ENCODE measurements at places on chromosomes 12 and 14. TPM values are rescaled to one million over a fixed set of nuclear protein-coding genes. Genes with fewer than 3 reads are reported as not detected.
A peak's percentile ranks its signal among the peaks of the same experiment; 100 is the strongest.

DNA sequence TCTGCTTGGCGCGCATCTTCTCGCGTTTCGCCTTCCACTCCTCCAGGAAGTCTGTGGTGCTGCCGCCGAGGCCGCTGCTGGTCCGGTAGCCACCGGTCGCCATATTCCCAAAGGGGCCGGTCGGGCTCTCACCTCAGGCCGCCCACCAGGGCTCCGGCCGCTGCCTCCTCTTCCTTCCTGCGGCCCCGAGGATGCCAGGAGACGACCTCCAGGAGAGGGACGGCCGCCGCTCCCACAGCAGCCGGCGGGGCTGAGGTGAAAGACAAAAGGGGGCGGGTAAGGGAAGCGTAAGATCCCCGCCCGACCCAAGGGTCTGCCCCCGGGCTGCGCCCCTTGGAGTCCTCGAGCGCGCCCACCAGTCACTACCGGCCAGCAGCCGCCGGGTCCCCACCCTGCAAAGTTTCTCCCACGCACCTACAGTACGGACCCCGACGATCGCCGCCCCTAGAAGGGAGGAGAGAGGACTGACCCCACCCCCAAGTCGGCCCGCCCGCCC, 574 bp downstream of the PAWR start:
- DNase-seq, result peak; percentile 73

- no peak for DNase-seq
Measured at GRCh38 chr12:116878567-116879508, 2.4 kb downstream of the HRK start.

Gene FAM181A
- total RNA-seq, result not detected

GRCh38 chr12:53703756-53704155, 23.5 kb downstream of the CALCOCO1 start:
- no peak for DNase-seq

DNA sequence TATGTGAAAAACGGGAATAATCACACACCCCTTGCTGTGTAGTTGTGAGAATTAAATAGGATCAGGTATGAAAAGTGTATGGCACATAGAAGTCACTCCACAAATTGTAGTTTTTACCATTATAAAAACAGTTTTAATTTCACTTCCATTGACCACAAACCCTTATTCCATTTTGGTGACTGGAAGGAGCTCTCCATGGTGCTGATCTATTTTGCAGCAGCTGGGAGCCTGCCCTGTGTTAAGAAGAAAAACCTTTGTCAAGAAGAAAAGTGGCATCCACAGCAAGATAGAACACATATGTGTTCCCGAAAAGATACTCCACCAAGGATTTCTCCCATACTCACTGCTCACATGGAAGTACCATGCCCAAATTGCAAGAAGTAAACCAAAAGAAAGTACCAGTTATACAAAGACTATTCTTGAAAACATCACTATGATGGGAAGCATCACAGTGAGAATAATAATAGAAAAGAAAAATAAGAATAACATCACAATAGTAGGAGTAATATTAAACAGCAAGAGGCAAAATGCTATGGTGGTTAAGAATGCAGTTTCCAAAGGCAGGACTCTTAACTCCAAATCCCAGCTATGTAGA, 58.7 kb downstream of the TUNAR start:
- no peak for DNase-seq

DNA sequence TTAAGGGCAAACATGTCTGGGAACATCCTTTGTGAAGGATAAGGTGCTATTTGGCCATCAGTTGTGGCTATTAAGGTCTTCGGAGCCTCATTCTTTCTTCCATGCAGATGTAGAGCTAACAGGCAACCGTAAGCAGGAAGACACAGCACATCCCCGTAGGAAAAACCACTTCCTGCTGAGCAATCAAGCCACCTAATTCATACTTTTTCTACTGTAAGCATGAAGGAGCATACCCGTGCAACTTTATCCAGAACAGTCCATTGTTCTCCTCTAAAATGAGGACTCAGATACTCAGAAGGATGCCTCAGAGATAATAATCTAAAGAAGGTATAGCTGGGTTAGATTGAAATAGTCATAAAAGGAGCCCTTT, 232.0 kb downstream of the PPM1H start:
- no peak for DNase-seq

DNA sequence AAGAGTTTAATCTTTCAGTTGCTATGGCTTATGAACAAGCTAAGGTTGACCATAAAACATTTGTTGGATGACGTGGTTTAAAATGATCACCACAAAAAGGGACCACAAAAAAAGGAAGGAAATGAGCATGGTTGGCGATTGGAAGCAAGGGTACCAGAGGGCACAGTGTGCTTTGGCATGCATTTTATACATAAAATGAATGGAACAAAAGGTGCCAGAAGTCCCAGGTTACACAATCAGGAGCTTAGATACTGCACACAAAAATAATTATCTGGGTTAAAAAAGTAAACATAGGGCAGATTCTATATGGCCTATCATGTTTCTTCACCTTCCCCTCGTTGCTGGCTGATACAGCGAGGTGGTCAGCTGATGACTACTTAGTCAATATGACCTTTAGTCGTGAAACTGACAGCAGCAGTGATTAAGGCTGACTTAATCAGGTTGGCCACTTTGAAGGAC, 50.7 kb downstream of the ZC3H14 start:
- DNase-seq, result no peak

Gene LRTM2
- not detected for total RNA-seq

DNA sequence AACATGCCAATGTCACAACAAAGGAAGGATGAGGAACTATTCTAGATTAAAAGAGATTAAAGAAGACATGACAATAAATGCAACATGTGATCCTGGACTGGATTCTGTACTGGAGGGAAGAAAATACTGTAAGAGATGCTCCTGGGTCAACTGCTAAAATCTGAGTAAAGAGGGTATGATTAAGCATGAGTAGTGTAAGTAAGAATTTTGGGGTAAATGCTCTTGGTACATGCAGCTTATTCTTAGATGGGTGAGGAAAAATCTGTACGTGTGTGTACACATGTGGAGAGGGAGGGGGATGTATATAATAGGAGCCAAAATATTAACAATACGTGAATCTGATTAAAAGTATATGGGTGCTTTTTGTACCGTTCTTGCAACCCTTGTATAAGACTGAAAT, 66.0 kb downstream of the CDC42BPB start:
- no peak for DNase-seq

DNA sequence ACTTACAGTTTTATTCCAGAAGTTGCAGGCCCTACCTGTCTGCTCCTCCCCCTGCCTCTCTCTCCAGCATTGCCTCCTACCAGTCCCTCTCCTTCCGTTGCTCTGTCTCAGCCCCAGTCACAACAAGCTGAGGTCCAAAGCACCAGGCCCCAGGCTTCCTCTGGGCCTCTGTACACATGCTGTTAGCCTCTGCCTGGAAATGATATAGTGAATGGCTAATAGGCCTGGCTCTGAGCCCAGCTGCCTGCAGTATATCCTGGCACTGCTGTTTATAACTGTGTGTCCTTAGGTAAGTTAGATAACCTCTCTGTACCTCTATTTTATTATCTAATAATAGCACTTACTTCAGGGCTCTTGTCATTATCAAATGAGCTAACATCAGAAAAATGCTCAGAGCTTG, 114.9 kb upstream of the PWP1 start:
- no peak for DNase-seq

GRCh38 chr12:89977405-89978085, 268.9 kb upstream of the ATP2B1 start:
- DNase-seq, result no peak

DNA sequence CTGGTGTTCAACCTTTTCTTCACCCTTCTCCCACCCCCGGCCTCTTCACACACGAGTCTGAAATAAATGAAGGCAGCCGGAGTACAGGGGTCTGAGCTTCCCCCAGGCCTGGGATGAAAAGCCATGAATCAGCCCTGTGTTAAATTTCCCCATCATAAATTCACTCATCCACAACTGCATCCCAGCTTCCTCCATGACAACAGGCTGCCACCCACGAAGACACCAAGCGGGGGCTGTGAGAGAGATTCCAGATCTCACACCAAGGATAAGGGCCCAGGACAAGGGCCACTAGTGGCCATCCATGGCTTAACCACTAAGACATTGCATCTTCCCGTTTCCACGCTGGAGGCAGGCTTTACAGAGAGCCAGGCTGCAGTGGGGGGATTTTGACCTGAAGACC, 93.9 kb upstream of the NCOR2 start:
- no peak for DNase-seq

DNA sequence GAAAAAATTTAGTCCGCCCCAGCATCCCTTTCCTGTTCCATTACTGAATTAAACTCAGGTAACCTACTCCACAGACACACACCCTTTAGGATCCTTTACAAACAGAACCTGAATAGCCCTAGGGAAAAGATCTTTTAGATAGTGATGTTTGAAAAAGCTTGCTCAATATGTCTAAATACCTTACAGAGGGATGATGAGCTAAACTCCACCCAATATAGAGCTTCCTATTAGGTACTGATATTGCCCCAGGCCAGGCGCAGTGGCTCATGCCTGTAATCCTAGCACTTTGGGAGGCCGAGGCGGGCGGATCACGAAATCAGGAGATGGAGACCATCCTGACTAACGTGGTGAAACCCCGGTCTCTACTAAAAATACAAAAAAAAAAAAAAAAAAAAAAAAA, 50.1 kb downstream of the FERMT2 start:
- no peak for DNase-seq

Gene TMPRSS12
- total RNA-seq, result 0.27 TPM

DNA sequence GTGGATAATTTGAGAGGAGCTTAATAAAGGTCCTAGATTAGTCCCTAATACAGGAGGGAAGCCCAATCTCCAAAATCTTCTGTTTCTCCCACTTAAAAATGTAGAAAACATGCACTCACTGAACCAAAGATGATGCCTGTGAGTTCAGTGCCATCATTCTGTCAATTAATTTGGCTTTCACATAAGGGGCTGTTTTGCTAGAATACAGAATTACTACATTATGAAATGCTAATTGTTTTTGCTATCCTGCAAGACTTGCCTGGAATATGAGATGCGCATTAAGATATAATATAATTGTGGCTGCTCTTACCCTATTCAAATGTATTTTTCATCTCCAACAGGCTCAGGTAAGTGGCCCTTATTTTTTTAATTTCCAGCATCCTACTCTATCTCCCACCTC, 111.7 kb downstream of the SEC23A start:
- DNase-seq, result no peak

GRCh38 chr14:99535448-99535847, 54.2 kb downstream of the CCNK start:
- DNase-seq, result no peak

Gene ERC1
- 69.0 TPM for total RNA-seq

GRCh38 chr14:61668282-61668681, 27.0 kb upstream of the HIF1A start:
- DNase-seq, result no peak

Gene VDR
- total RNA-seq, result 0.54 TPM

Gene SLC8A3
- 0.22 TPM for total RNA-seq

Gene IFNG
- total RNA-seq, result not detected

GRCh38 chr12:125280482-125281377, 215.5 kb downstream of the AACS start:
- DNase-seq, result no peak

GRCh38 chr14:106691601-106692291, 1165.4 kb downstream of the TMEM121 start:
- no peak for DNase-seq

Gene ACRBP
- 3.5 TPM for total RNA-seq

- DNase-seq, result no peak
Measured at GRCh38 chr14:89771251-89771650, 183.3 kb downstream of the EFCAB11 start.

Gene TRPV4
- 3.7 TPM for total RNA-seq

GRCh38 chr12:4279198-4279690, 5.7 kb downstream of the CCND2 start:
- DNase-seq, result no peak

- no peak for DNase-seq
Measured at GRCh38 chr14:93733631-93734030, 54.7 kb downstream of the PRIMA1 start.

- no peak for DNase-seq
Measured at GRCh38 chr12:3119192-3119755, 42.1 kb downstream of the TSPAN9 start.

Gene SYT1
- 15.3 TPM for total RNA-seq

GRCh38 chr14:70662080-70662479, 20.4 kb downstream of the TTC9 start:
- no peak for DNase-seq

- no peak for DNase-seq
Measured at GRCh38 chr14:34238610-34239009, 223.4 kb downstream of the SPTSSA start.

DNA sequence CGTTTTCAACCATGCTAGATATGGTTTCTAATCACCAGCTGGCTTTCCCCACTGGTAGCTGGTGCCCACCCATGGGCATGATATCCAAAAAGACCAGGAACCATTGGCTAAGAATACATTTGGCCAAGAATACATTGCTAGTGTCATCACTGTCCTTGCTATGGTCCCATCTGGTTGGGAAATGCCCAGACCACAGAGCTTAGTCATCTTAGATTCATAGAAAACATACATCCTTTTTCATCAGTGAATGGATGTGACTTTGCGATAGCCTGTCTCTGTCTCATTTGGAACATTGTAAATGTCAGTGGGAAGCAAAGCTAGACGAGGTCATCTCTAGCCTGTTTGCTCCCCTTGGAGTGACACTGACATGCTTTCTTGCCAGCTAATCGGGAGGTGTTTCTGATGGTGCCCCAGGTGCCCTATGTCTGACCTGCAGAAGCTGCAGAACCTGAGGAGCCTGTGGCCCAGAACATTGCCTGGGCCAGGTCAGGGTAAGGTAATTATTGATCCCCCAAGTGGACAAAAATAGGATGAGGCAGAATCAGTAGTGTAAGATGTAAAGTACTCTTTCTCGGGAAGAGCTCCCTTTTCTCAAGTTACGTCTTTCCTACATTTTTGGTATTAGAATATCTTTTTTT, 194.8 kb downstream of the SLC41A2 start:
- no peak for DNase-seq

Gene GARIN6
- total RNA-seq, result not detected

DNA sequence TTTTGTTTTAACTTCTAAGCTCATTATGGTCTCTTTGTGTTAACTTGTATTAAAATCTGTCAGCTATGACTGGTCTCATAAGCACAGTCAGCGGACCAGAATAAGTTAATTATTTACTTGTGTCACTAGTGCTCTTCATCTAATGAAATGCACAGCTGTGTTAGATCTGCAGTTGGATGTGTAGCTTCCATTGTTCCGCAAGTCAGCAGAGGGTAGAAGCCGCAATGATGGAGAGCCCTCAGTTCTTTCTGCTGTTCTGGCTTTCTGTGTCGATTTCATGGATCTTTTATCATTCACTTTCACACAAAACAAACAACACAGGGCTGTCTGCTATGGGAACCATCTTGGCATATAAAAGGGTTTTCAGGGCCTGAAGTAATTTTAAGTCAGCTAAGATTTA, 89.3 kb upstream of the RFX4 start:
- DNase-seq, result no peak

Gene SLC17A8
- 0.66 TPM for total RNA-seq

DNA sequence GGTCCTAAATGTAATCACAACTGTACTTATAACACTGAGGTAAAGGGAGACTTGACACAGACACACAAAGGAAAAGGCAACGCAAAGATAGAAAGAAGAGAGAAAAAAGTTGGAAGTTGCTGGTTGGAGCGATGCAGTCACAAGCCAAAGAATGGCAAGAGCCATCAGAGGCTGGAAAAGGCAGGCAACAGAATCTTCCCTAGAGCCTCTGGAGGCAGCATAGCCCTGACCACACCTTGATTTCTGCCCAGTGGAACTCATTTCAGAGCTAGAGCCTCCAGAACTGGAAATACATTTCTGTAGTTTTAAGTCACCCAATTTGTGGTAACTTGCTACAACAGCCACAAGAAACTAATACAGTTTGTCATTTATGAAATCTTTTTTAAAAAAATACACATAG, 89.2 kb downstream of the PUS7L start:
- no peak for DNase-seq
